ENCODE measurements at places on chromosomes 12 and 14.

DNA sequence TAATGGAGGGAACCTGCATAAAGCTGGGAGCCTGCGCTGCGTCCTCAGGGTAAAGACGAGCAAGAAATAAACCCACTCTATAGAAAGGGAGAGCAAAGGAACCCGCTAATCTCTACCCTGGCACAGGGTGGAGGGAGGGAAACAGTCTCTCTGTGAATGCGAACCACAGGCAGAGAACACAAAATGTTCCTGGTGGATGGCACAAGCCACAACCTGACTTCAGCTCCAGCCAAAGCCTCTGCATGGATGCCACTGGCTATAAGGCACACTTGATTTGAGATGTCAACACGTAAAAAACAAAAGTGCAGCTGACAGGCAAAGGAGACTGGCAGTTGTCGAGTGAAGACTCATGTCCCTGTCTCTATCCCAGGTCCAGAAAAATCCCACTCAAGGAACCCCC, 32.4 kb downstream of the CHGA start:
- no peak for DNase-seq

- DNase-seq, result peak; percentile 31
Observed at GRCh38 chr14:58151133-58152013, 640 bp downstream of the ARMH4 start.

DNA sequence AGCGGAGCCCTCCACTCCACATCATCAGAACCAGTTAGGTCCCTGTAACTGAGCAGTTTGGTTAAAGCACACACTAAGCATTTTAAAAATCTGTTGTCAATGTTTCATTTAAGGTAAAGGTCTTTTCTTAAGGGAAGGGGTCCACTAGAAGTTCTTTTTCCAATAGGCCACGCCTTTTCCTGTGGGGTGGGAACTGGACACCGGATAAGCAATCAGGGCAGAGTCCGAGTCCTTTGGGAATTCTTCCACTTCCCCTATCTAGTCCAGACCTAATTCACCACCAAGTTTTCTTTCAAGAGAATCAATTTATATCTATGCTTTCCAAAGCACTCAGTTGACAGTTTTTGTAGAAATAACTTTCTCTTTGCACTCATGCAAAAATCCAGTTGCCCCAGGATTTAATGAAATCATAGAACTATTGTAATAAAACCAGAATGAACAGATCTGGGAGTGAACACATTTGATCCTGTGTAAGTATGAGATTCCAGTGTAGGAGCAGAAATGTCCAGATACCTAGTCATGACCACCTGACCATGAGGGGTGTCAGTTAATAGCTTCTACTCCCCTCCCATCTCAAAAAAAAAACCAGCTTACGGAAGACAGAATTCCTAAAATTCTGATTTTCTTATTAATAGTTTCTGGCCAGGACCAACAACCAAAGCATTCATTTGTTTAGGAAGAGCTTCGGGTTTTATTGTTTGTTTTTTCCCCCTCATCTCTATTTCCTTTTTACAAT, 11.7 kb downstream of the VPS37B start:
- DNase-seq, result no peak

- DNase-seq, result peak; percentile 34
Observed at GRCh38 chr14:65880507-65880906, 468.0 kb downstream of the FUT8 start.

DNA sequence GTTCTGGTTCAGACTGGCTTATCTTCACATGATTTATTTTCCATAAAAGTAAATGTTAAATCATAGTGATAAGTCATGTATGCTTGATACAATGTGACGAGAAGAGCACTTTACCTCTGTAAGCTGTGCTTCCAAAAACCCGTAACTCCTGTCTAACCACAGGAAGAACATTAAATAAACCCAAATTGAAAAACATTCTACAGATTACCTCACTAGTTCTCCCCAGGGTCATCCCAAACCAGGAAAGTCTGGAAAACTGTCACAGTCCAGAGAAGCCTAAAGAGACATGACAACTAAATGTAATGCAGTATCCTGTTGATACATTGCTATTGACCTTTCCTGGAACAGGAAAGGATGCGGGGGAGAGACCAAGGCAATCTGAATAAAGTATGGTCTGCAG, 32.5 kb upstream of the DUSP6 start:
- no peak for DNase-seq

DNA sequence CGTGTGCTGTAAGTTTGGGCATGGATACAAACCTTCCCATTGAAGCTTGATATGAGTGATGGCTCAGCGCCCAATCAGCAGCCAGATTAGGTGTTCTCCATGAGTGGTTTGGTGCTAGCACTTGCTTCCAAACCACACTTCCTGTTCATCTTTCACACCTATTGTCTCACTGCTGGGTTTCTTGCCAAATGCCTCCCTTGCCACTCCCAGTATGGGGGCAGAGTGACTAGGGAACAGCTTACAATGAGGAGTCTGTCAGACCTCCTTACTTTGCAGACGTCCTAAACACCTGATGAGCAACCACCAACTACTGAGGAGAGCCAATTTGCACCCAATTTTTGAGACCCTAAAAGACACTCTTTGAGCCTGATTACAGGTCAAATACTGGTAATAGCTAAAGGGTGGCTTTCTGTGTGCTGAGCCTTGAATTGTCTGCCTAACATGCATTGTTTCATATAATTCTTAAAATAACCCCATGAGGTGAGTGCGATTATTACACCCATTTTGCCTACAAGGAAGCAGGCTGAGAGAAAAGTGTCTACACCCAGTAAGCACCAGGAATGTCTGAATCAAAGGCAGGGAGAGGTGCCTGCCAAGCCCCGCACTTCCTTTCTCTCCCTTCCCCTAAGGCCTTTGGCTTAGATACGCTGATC, 48.4 kb upstream of the FOS start:
- peak; percentile 41 for DNase-seq

- no peak for DNase-seq
Observed at GRCh38 chr14:103721334-103722120, 5.9 kb downstream of the ZFYVE21 start.

DNA sequence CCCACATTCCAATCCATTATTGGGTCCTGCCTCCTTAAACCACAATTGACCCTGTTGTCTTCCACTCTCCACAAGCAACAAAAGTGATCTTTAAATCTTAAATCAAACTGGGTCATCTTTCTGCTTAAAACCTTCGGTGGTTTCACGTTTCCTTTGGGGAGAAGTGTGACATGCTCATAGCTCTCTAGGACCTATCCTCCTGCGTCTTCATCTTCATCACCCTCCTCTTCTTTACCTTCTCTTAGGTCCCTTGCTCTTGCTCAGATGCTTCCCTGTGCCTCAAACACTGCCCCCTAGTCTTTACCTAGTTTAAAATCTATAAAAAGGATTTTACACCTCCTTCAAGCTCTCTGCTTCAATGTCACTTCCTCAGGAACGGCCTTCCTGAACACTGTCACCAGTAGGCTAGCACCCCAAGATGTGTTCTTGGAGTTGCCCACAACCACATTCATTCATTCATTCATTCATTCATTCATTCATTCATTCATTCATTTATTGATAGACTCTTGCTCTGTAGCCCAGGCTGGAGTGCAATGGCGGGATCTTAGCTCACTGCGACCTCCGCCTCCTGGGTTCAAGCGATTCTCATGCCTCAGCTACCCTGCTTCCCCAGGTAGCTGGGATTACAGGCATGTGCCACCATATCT, 46.8 kb downstream of the GALNT4 start:
- no peak for DNase-seq

GRCh38 chr12:53735556-53735955, 8.3 kb upstream of the CALCOCO1 start:
- no peak for DNase-seq

DNA sequence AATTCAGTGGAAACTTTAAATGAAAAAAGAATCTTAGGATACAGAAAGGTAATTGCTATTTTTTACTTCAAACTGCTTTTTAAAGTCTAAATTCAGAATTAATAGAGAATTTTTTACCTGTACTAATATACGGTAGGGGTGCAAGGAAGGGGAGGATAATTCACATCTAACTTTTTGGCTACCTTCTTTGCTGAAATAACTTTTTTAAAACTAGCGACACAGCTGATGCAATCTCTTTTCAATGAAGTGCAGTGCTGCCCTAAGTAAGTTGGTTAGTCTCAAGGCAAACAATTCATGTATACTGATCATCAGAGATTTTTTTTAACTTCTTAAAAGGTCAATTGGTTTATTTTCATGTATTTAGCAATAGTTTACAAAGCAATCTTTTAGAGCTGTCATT, 119.8 kb downstream of the NEDD1 start:
- no peak for DNase-seq

GRCh38 chr12:124484067-124484466, 83.3 kb downstream of the NCOR2 start:
- no peak for DNase-seq

DNA sequence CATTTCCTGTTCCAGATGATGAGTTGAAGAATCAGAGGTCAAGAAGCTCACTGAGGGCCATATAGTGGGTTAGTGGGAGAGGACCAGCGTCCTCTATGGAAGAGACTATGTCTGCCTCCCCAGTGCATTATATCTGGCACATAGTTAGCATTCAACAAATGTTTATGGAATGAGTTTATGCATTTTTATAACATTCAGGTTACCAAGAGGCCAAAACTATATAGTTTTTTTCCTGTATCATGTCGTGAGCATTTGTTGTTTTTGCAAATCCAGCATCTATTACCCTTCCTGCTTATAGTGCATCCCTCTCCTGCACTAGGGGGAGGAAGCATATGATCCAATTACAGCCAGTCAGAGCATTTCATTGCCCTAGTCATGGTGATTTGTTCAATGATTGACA, 60.6 kb downstream of the SUDS3 start:
- peak; percentile 84 for DNase-seq

- DNase-seq, result peak; percentile 91
Observed at GRCh38 chr14:94345344-94346064, 22.4 kb upstream of the SERPINA6 start.

GRCh38 chr14:51022769-51023168, 72.1 kb downstream of the TRIM9 start:
- DNase-seq, result no peak

- no peak for DNase-seq
Observed at GRCh38 chr14:105126981-105127329, 41.6 kb downstream of the JAG2 start.

DNA sequence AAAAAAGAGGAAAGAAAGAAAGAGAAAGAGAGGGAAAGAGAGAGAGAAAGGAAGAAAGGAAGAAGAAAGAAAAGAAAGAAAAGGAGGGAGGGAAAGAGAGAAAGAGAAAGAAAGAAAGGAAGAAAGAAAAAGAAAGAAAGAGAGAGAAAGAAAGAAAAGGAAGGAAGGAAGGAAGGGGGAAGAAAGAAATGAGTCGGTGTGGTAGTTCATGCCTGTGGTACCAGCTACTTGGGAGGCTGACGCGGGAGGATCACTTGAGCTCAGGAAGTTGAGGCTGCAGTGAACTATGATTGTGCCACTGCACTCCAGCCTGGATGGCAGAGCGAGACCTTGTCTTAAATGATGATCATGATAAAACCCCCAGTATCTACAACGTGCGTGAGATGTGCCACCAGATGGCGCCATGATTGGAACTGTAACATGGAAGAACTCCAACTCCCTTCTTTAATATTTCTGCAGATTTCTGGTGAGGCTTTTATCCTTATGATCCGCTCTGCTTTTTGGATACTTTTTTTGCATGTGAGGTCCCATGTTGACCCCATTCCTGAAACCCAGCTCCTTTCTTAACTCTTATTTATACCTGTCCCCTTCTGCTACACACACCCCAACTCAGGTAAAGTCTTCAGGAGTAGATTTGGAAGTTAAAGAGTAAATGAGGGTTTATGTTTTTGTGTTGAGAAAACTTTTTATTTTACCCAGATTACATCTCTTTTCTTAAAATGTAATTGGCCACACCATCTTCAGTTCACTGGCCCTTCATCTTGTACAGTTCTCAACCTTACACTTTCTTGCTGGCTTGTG, 25.6 kb downstream of the RNASE10 start:
- DNase-seq, result peak; percentile 64

DNA sequence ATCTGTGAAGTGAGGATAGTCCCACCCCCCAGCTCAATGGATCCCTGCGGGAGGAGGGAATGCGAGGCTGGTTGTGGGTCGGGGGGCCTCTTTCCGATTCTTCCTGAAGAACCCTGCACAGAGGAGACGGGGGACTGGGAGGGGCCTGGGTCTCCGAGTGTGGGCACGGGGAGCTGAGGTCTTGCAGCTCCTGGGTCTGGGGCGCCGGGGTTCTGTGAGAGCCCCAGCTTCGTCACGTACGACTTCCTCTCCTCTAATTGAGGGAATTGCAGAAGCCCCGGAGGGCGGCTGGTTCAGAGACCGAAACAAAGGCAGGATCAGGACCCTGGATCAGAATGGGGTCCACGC, 66.6 kb downstream of the DIO3 start:
- no peak for DNase-seq

DNA sequence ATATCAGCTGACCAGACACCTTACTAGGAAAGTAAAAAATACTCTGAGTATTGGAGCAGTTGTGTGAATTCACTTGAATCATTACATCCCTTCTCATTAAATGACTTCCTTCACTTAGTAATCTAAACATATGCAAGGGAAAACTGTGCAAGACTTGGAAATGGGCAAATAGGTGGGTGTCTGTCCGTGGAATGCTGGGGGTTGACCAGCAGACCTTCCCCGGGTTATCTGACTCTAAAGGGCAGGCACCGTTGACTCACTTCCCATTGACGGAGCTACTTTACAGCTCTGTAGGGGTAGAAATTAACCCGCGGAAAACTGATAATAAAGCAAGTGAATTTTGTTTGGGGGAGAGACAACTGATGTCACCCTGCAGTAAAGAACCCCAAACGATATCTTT, 199.3 kb downstream of the TTC7B start:
- no peak for DNase-seq

DNA sequence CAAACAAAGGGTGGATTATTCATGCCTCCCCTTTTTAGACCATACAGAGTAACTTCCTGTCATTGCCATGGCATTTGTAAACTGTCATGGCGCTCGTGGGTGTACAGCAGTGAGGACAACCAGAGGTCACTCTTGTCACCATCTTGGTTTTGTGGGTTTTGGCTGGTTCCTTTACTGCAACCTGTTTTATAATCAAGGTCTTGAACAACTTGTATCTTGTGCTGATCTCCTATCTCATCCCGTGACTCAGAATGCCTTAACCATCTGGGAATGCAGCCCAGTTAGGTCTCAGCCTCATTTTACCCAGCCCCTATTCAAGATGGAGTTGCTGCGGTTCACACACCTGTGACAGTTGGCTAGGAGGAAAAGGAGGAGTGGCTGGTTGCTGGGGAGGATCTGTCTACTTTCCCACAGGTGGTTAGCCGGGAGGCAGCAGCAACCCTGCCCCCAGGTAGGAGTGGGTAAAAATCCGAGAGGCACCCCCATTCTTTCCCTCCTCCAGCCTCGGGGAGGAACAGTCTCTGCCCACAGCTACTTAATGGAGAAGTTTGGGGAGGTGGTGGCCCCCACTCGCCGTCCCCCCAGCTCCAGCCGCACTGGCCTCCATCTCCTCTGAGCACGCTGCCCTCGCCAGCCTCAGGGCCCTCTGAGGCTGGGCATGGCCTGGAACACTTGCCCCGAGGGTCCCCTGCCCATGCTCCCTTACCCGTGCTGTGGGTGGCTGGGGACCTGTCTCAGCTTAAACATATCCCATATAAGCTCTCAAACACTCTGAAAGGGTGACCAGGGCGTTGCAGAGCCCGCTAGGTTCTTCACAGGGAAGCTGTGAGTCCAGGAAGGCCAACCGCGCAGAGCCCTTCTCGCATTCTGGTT, 41.7 kb downstream of the SMIM41 start:
- DNase-seq, result no peak
